ENCODE measurements at places on chromosomes 1 and 21.

GRCh38 chr1:146035048-146035423 lies 13.5 kb upstream of the HJV start:
- DNase-seq, result no peak

DNA sequence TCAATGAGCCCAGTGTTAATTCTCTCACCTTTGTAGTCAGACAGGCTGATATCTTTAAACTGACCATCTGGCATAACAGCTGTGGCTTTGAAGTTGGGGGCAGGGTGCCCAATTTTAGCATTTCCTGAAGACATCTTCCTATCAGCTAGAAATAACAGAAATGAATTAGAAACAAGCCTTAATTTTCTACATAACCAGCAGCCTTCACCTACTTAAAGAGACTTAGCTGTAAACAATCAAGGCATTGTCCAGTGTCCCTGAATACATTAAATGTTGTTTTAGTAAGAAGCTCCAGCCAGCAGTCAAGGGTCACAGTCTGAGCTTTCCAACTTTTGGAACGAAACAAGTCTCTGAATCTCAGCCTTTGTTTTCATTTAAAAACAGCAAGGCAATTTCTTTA lies 2.8 kb downstream of the PRDX1 start:
- no peak for DNase-seq

GRCh38 chr1:62621907-62622306 lies 24.6 kb downstream of the ANGPTL3 start:
- no peak for DNase-seq

GRCh38 chr1:110626889-110627288 lies 20.7 kb upstream of the KCNA2 start:
- no peak for DNase-seq

DNA sequence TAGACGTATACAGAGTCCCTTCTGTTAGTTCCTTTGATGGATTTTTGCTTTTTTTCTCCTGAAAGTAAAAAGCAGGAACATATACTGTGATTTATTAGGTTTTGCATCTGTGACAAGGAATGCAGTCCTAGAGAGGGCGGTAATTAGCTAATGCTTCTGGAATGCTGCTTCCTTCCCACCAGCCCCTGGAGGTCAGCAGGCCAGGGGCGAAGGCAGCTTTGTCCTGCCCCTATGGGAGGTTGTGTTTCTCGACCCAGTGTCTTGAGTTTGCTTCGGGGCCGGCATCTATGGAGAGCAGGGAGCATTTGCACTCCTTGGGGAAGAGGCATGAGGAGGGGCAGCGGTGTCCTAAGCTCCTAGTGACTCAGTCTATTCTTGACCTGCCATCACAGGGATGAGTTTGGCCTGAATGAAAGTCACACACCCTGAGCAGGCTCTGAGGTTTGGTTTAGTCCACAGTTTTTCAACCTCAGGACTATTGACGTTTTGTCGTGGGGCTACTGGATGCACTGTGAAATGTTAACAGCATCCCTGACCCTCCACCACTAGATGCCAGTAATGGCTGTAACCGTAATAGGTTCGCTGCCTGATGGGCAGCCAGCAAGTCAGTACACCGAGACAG lies 85.0 kb upstream of the KCNJ15 start:
- DNase-seq, result no peak

DNA sequence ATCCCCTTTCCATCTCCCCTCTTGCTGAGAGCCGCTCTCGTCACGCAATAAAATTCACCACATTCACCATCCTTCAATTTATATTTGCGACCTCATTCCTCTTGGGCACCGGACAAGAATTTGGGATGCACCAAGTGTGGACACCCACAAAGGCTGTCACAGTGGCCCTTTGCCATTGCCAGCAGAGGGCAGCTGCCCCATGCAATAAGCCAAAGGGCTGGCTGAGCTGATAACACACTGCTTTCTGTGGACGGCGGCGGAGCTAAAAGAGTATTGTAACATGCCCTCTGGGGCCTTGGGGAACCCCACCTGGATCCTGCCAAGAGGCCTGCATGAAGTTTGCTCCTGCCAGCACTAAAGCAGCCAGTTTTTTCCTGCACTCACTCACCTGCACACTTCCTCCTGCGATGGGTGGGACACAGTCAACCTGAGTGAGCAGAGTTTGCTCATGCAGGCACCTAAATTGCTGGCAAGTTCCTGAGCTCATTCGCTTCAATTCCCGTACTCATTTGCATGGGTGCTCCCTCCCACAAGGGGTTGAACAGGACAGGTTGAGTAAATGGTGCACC lies 792.3 kb upstream of the ADAMTS5 start:
- no peak for DNase-seq

GRCh38 chr21:39855595-39855994 lies 11.6 kb upstream of the PCP4 start:
- DNase-seq, result no peak

DNA sequence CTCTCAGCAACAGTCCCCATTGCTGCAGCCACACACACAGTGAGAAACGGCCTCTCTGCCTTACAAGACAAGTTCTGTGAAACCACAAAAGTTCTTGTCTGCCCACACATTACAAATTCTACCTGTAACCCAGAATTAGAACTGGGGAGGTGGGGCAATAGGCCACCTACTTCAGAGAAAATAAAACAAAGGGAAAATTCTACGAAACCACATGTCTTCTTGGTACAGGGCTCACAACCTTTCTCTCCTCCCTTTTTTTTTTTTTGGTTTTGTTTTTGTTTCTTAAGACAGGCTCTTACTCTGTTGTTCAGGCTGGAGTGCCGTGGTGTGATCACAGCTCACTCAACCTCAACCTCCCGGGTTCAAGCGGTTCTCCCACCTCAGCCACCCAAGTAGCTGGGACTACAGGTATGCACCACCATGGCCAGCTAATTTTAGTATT lies 30.2 kb downstream of the LPAR3 start:
- DNase-seq, result peak; percentile 91

GRCh38 chr1:3746389-3746829 lies 5.8 kb upstream of the CCDC27 start:
- DNase-seq, result no peak

- no peak for DNase-seq
These were observed 92.1 kb downstream of the SPSB1 start for GRCh38 chr1:9384751-9385245.

- peak; percentile 26 for DNase-seq
These were observed 471.7 kb upstream of the VAMP3 start for GRCh38 chr1:7299329-7299799.

DNA sequence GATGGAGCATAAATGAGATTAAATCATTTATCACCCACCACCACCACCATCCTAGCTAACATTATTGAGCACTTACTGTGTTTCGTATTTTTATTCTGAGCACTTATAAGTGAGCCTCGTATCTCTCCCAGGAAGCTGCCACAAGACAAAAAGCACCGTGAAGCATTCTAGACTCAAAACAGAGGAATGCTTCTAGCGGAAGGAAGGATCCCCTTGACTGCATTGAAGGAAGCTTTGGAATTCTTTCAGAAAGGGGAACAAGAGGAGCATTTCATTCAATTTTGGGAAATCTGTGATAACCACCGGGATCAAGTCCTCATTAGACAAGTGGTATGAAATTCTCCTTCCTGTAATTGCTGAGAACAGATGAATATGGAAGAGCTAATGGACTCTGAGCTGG lies 66.3 kb downstream of the PTPN14 start:
- DNase-seq, result no peak

DNA sequence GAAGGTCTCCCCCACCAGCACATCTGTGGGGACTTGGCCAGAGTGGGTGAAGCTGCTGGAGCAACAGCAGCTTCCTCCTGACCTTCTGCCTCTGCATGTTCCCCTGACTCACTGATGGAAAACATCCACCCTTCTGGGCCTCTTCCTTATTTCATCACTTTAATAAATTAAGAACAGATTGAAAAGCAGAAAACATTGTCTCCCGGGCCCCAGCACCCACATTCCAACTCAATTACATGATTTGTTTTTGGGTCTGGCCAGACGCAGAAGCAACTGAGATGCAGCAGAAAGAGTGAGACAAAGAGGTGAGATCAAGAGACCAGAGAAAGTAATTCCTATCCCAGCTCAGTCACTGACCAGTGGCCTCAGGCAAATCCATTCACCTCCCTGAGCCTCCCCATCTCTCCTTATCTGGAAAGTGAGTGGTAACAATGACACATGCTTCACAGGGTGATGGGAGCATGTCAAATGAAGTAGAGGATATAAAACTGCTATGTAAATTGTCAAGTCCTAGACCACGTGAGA lies 157.1 kb downstream of the ELAVL4 start:
- DNase-seq, result no peak

GRCh38 chr1:205321162-205321958 lies at the start of gene NUAK2:
NUAK2 (minus strand) TSS chr1:205321745; CDS start chr1:205321628, 117 bp downstream.
- peak; percentile 95 for DNase-seq

DNA sequence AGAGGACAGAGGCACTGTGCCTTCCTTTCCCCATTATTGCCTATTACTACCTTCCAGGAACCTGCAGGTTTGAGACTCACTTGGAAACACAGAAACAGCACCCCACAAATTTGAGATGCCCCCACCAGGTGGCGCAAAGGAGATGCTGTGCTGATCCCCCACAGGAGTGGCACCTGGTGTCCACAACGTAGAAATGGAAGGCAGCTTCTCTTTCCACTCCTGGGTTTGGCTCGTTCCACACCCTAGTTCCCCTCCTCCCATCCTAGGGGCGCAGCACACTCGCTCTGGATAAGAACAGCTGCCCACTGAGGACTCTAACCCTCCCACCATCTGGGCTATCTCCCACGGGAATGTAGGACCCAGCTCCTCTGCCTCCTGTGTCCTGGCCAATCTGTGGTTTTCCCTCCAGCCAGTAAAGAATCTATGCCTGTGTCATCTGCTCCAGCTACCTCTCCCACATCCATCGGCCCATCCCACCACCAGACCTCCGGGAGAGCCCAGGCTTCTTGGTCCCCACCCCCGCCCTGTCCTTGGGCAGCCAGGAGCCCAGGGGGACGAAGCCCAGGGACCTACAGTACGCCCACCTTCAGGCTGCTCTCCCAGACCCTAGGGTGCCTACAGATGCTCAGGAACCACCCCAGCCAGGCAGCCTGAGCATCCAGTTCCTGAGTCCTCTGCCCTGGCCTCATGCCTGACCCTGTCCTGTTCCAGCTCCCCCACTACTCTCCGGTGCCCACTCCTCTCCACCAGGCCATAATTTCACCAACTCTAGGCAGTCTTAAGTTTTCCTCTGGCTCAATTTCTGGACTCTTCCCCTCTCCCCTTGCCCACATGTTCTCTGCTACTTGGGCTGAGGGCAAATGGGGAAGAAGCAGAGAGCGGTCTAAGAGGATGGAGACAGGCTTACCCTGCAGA lies 549 bp downstream of the THBS3 start:
- peak; percentile 97 for DNase-seq

- peak; percentile 63 for DNase-seq
These were observed 13.9 kb upstream of the ADAR start for GRCh38 chr1:154621875-154622274.

- DNase-seq, result no peak
These were observed 33.6 kb upstream of the FMN2 start for GRCh38 chr1:240058049-240058448.

DNA sequence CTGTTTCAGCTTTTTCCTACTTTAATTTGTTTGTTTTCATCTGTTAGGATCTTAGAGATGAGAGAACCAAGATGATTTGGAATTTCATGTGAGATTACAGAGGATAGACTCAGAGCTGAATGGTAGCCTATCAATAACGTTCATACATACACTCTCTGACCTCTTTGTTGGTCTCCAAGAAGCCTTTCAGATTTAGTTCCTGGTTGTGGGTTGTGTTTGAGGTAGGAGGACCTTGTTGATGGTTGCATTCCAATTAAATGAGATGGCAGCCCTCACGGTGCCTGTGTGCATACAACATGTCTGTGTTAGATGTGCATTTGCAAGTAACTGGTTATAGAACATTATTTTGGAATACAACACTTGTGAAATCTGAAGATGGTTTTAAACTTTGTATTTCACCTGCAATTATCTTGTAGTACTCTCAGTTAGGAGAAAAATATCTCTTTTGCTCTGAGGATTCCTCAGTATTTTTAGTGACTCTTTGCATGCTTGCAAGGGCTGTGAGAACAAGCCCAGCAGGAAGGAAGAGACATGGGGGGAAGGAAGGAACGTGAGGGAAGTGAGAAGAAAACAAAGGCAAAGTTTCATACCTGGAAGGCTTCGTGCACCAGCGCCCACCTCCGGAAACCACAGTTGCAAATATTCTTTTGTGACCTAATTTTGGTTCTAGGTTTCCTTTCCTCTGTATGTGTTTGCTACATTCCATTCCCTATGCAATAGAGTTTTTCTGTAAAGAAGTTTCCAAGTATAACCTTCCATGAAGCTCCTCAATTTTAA lies 291.8 kb downstream of the DISC1 start:
- DNase-seq, result peak; percentile 77

GRCh38 chr21:46295177-46295770 lies 9.1 kb downstream of the YBEY start:
- no peak for DNase-seq

DNA sequence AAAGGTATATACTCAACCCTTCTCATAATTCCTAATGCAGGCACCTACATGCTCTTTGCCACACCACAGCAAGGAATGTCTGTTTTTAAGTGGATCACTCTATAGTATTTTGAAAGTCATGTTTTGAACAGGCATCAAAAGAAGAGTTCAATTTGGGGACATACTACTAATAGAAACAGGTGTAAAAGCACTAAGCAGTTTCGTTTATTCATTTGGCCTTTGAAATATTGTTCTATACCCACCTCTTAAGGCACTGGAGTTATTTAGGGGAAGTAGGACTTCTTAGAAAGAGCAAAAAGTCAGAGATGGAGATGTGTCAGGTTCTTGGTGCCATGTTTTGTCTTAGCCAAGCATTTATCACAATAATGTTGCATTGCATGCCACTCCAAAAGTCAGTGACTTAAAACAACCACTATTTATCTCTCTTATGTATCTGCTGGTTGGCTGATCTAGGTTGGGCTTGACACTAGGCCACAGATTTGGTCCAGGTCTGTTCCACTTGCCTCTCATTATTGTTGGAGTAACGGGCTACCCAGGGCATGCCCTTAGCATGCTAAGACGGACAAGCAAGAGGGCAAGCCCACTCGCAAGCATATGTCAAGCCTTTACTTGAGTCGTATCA lies 107.5 kb downstream of the RGL1 start:
- no peak for DNase-seq

DNA sequence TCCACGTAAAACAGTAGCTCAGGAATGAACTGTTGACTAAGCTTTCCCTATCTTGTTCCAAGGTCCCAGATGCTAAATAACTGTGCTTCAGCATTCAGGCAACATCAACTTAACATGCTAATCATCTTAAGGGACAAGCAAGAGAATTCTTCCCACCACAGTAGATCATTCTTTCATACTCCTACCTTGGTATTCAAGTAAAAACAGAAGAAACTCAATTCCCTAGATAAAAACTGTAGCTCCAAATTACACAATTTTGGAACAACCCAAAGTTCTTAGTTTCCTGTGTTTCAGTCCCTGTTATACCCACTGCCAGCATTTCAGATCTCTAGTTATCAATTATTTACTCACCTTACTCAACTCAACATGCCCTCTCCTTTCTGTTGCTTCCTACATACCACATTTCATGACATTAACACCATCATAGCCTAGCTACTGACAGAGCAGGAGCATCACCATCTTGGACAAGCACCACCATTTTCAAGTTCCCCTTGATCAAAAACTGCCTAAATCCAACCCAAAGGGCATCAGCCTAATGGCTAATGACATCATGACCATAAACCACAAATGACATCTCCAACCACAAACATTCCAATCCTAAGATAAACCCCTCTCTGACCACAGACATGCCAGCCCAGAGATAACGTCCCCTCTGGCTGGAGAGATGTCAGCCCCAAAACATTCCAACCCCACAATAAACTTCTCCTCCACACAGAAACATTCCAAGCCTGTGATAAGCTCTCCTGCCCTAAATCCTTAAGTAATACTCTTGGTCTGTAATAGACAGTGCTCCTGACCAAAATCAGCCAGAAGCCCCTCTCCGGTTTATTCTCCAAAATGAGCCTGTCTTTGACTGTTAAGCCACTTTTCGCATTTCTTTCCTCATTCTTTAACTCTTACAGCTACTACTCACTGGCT lies 191.2 kb downstream of the RERE start:
- DNase-seq, result no peak

Data from activated CD4-positive, alpha-beta T cell treated with anti-CD3 and anti-CD28 coated beads, Interleukin-2, amount 10 ng/mL, durations not matched to agents 24 days and 14 days (primary cell).